ENCODE measurements at places on chromosomes 1 and 21. TPM values are rescaled to one million over a fixed set of nuclear protein-coding genes. Genes with fewer than 3 reads are reported as not detected.

SPRR5 gene
- not detected for total RNA-seq

CELA2A gene
- total RNA-seq = not detected

EXTL1 gene
- total RNA-seq = not detected

PCAT6 gene
- 3.5 TPM for total RNA-seq

All from A549 treated with AZD2906 at 1 μM for 4 hours (cell line).